Heart right ventricle (tissue), 16 donors: ENCODE measurements at places on chromosomes 5 and 9.

GRCh38 chr5:40976041-40976440, 66.7 kb downstream of the C7 start:
- DNase-seq = no peak
- no peaks in the 10 kb centered on the region for H3K4me1 ChIP-seq
- H3K36me3 ChIP-seq = no peaks in the 10 kb centered on the region
- H3K27ac ChIP-seq = no peak overlapping the region

DNA sequence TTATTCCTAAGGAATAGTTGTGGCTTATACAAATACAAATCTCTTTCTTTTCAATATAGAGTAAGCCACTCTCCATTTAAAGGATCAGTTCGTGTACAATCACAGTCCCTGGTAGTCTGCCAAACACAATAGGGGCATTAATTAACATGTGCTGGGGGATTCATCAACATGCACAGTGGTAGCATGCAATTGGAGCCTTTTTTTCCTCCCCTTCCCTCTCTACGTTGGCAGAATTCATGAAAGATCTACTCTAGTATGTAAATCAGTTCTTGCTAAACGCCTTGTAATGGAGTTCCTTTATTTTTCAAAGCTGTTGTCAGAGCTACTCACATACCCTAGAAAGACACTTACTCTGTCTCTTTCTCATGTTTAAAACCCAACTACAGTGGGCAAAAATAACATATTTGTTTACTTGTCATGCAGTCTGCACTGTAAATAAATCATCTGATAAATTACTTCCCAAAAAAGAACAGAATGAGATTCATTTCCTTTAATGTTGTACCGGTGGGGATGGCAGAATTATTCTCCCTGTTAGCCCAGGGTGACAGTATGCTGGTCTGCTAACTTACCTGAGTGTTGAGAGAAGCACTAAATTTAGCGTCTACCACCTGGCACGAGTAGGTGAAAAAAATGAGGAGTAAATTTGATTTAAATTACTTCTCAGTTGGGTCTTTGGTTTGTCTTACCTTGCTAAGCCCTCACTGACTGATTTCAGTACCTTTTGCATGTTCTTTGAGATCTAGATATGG, 341.5 kb upstream of the CCNH start:
- DNase-seq = no peak
- H3K27ac ChIP-seq = no peak overlapping the region
- H3K4me1 ChIP-seq = no peaks in the 10 kb centered on the region
- no peak overlapping the region for H3K4me3 ChIP-seq
- H3K36me3 ChIP-seq = no peaks in the 10 kb centered on the region
- H3K27me3 ChIP-seq = peaks cover 5% of the 10 kb centered on the region

DNA sequence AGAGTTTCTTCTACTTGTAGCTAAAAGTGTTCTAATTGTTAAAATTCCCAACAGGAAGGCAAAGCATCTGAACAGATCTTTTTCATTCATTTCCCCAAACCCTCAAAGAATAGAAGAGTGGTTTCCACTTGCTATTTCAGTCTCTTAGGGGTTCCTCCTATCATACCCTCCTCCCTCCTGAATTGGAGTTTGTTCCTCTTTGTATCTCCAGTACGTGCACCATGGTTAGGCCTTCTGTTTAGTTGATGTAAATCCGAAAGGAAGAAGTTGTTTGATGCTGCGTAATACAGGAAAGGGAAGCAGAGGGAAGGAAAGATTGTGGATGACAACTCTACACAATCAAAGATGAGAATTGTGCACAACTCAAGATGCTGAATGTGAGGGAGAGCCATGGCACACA, 303.6 kb downstream of the PIK3R1 start:
- H3K4me3 ChIP-seq = no peak overlapping the region
- H3K27me3 ChIP-seq = no peaks in the 10 kb centered on the region
- no peaks in the 10 kb centered on the region for H3K4me1 ChIP-seq
- no peak overlapping the region for H3K27ac ChIP-seq
- H3K36me3 ChIP-seq = no peaks in the 10 kb centered on the region

DNA sequence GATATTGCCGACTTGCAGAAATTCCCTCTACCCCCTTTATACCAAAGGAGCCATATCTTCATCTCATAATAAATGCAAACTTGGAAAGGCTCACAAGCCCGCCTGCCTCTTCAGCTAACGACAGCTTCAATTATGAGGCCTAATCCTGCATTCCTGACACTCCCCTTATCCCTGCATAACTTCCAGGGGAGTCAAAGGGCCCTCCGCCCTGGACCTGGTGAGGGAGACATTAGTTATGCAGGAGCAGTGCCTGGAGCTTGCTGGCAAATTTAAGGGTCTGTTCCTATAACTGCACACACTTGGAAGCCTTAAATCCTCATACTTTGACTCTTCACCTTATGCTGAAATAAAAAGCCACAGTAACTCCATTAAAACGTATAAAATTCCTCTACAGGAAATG, 617.9 kb downstream of the BNC2 start:
- no peaks in the 10 kb centered on the region for H3K4me1 ChIP-seq
- no peak overlapping the region for H3K4me3 ChIP-seq
- H3K27me3 ChIP-seq = no peaks in the 10 kb centered on the region
- H3K36me3 ChIP-seq = no peaks in the 10 kb centered on the region

DNA sequence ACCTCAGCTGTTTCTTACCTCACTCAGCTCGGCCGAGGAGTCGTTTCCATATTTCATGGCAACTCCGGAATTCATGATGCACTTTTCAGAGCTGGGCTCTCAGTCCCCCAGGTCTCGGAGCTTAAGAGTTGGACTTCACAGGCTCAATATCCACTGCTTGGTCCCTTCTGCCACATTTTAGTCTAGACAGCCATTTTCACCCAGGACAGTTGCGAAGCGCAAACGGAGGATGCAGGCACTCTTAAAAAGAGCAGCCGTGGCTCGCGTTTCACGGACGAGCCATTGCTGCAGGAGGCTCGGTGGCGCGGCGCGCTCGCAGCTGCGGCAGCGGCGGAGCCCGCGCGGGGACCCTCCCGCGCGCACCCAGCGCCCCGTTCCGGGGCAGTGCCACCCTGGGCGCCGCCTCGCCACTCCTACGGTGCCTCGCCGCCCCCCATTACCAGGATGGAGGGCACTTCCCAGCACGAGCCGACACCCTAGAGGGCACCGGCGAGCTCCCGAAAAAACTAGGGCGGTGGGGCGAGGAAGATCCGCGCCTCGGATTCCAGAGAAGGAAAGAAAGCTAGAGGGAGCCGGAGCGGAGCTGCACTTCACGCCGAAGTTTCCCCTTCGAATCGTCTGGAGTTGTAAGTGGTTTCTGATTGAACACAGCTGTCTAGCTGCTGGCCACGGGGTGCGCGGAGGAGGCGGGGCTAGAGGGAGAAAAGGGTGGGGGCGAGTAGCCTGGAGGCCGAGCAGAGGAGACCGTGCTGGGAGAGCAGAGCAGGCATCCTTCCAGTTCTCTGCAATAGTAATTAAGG, 140.3 kb downstream of the TSSK1B start:
- DNase-seq = peak; percentile 96
- peaks cover 51% of the 10 kb centered on the region for H3K4me1 ChIP-seq
- no peaks in the 10 kb centered on the region for H3K36me3 ChIP-seq
- H3K27me3 ChIP-seq = no peaks in the 10 kb centered on the region
- H3K27ac ChIP-seq = peak overlapping the region; percentile 94
